ENCODE measurements at places on chromosomes 13 and 19.

GRCh38 chr19:10173527-10173926, 21.2 kb downstream of the DNMT1 start:
- DNase-seq: no peak

GRCh38 chr19:27794494-27795042, 1418.4 kb downstream of the UQCRFS1 start:
- DNase-seq: no peak

GRCh38 chr19:19508217-19508616, 7.1 kb downstream of the TSSK6 start:
- no peak for DNase-seq

DNA sequence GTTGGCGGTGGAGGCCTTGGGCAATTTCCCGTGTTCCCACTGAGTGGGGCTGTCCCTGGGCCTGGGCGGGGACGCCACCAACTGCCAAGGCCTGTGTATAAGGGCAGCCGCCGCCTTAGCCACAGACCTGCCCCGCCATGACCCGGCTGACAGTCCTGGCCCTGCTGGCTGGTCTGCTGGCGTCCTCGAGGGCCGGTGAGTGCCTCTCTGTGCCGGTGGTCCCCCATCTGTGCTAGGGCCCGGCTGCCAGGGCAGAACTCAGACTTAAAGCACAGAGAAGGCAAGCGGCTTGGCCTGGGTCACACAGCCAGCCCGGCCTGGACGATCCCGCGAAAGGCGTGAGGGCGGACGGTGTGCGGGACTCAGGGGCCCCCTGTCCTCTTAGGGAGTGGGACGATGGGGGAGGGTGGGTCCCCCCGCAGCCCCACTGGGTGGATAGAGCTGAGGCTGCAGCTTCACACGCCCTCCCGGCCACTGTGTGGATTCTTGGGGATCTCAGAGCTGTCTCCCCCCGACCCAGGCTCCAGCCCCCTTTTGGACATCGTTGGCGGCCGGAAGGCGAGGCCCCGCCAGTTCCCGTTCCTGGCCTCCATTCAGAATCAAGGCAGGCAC, at the start of gene AZU1:
Gene AZU1 (plus strand): TSS at position 128 of the 612 bp plus-strand sequence. CDS start 10 bp downstream, at position 138.
- DNase-seq: no peak

DNA sequence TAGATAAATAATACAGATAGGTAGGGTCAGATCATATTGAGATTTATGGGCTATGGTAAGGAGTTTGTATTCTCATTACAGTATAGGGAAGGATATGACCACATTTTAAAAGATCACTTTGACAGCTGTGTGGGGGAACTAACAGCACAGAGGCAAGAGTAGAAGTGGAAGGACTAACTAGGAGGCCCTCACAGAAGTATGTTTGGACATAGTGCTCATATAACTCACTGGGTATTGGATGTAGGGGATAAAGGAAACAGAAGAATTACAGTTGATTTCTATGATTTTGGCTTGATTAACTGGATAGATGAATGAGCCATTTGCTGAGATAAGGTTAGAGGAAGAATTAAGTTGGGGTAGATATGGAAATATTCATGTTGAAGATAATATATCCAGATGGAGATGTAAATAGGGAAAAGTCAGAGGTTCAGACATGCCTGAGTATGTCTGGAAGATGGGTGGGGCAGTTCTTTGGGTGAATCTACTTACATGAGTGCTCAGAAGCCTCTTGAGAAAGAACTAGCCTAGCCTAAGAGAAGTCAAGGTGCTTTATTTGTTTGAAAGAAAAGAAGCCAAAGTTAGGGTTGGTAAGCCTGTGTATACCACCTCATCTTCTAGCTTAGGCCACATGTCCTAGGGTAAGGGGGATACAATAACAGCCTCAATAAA, 133.4 kb downstream of the NDFIP2 start:
- no peak for DNase-seq

GRCh38 chr13:49240017-49240416, 7.7 kb upstream of the CDADC1 start:
- no peak for DNase-seq

GRCh38 chr13:98216135-98216565, 39.1 kb upstream of the RNF113B start:
- no peak for DNase-seq

Data from stimulated activated CD4-positive, alpha-beta T cell treated with anti-CD3 and anti-CD28 coated beads, TNF-alpha, amount 100 ng/mL, for 1 hour (primary cell).